Stomach (tissue), 19 donors: ENCODE measurements at places on chromosomes 1 and 21. TPM values are rescaled to one million over a fixed set of nuclear protein-coding genes. Genes with fewer than 3 reads are reported as not detected.

BCL2L15 gene
- 33.3 TPM for total RNA-seq

MAP10 gene
- 1.4 TPM for total RNA-seq

- H3K4me3 ChIP-seq = no peak overlapping the region
- peaks cover 17% of the 10 kb centered on the region for H3K36me3 ChIP-seq
- no peak overlapping the region for H3K27ac ChIP-seq
- DNase-seq = peak; percentile 76
These were observed 52.2 kb downstream of the SMYD2 start for GRCh38 chr1:214332946-214333798.

DNA sequence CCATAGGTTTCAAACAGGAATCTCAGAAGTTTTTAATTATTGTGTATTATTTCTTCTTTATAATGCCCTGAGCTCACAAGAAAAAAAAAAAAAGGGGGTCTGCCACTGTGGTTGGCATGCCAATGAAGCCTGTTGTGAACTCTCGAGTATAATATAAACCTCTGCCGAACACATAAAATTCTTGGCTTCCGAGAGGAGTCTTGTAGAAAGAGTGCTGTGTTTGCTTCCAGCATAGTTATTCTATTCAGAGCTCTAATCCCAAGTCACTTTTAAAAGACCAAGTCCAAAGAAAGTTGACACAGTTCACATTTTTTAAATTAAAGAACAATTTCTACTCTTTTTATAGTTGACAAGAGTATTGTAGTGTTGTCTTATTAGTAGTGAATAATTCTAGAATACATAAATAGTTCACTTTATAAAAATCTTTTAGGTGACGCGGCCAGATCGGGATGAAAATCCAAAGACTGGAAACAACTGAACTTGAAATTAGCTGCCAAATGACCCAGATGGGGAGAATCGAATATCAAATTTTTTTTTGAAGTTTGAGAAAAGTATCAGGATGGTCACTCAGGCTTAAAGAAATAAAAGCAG is 293.2 kb downstream of the DUSP10 start:
- DNase-seq = no peak
- H3K4me1 ChIP-seq = no peaks in the 10 kb centered on the region
- no peak overlapping the region for H3K4me3 ChIP-seq
- H3K27ac ChIP-seq = no peak overlapping the region

NUP210L gene
- total RNA-seq = not detected

GRCh38 chr1:4549930-4550329 is 104.5 kb upstream of the AJAP1 start:
- no peak for DNase-seq
- no peaks in the 10 kb centered on the region for H3K36me3 ChIP-seq
- no peak overlapping the region for H3K27ac ChIP-seq
- no peak overlapping the region for H3K4me3 ChIP-seq

DNA sequence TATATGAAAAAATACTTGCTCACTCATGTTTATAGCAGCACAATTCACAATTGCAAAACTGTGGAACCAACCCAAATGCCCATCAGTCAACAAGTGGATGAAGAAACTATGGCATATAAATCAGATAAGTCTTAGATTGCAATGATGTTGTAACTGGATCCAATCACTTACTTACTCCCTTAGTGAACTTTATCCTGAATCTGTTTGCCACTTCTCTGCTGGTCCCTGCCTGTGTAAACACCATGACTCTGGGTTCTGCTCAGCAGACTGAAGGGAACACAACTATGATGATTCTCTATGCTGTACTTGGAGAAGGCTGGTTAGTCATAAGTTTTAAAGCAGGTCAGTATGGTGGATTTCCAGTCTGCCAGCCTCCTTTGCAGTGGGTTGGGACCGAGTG is 391.2 kb downstream of the RWDD3 start:
- no peaks in the 10 kb centered on the region for H3K27me3 ChIP-seq
- H3K36me3 ChIP-seq = no peaks in the 10 kb centered on the region
- no peak overlapping the region for H3K27ac ChIP-seq
- H3K4me1 ChIP-seq = no peaks in the 10 kb centered on the region
- H3K4me3 ChIP-seq = no peak overlapping the region
- no peak for DNase-seq

S100A3 gene
- not detected for total RNA-seq

GRCh38 chr1:159961636-159962035 is 7.6 kb upstream of the SLAMF9 start:
- no peaks in the 10 kb centered on the region for H3K36me3 ChIP-seq
- no peaks in the 10 kb centered on the region for H3K27me3 ChIP-seq
- peak overlapping the region; percentile 73 for H3K27ac ChIP-seq
- peaks cover 9% of the 10 kb centered on the region for H3K4me1 ChIP-seq
- DNase-seq = no peak

DNA sequence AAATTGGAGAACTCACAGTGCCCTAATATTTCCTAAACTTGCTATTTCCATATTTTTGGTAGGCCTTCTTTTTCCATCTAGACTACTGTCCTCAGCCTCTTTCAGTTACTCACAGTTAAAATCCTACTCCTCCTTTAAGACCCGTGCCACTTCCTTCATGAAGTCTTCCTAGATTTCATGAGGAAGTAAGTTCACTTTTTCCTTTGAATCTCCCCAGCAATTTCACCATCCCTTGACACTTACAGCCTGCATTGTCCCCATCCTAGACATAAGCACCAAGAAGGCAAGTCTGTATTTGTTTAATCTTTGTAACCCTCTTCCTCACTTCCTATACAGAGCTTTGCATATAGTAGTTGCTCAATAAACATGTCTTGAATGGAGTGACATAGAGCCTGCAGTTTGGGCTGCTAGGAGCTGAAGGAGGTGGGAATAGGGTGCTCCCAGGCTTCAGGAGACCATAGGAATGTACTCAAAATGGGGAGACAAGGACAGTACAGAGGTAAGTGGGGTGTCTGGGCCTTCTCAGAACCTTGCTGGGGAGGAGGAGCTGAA is 5.3 kb upstream of the GPR61 start:
- no peak for DNase-seq
- H3K36me3 ChIP-seq = no peaks in the 10 kb centered on the region
- H3K27ac ChIP-seq = no peak overlapping the region
- no peaks in the 10 kb centered on the region for H3K4me1 ChIP-seq

DNA sequence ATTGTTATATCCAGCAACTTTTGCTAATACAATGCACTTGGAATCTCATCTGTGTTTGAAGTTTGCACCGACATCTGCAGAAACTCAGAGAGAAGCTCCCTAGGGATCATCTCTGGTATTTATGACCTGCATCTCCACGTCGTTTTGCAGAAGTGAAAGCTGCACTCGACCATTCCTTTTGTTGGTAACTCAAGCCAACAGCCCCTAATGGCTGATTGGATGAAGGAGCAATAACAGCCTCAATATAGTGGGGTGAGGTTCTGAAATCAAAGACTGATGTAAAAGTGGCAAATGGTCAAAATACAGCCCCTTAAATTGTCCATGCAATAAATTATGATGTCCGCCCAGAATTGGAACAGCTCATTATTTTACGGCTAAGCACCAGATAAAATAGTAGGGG is 344.2 kb upstream of the KAZN start:
- no peak for DNase-seq
- H3K27ac ChIP-seq = no peak overlapping the region
- no peaks in the 10 kb centered on the region for H3K36me3 ChIP-seq
- peaks cover 3% of the 10 kb centered on the region for H3K4me1 ChIP-seq
- no peak overlapping the region for H3K4me3 ChIP-seq

CFAP141 gene
- not detected for total RNA-seq

PADI4 gene
- total RNA-seq = not detected

RIPPLY3 gene
- 0.18 TPM for total RNA-seq

DNA sequence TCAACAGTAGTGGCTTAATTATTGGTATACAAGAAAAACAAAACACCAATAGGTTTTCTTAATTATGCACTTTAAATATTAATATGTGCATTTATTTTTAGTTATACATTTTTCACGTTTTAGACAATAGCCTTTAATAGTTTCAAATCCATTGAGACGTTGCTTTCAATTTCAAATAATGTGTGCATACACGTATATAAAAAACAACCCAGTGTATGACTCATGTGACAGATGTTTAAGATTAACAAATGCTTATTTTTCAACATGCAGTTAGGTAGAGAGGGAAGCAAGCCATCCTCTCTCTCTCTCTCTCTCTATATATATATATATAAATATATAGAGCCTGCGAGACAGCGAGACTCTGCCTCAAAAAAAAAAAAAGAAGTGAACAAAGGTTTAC is 24.3 kb downstream of the EYA3 start:
- no peaks in the 10 kb centered on the region for H3K27me3 ChIP-seq
- no peak overlapping the region for H3K27ac ChIP-seq
- DNase-seq = no peak
- peaks cover 31% of the 10 kb centered on the region for H3K4me1 ChIP-seq
- H3K36me3 ChIP-seq = peaks cover 10% of the 10 kb centered on the region
- H3K4me3 ChIP-seq = no peak overlapping the region

ASCL5 gene
- not detected for total RNA-seq

BPNT1 gene
- 7.0 TPM for total RNA-seq

GRCh38 chr1:61160526-61160925 is 78.2 kb downstream of the NFIA start:
- no peaks in the 10 kb centered on the region for H3K36me3 ChIP-seq
- H3K27ac ChIP-seq = no peak overlapping the region
- H3K4me3 ChIP-seq = no peak overlapping the region
- peaks cover 63% of the 10 kb centered on the region for H3K4me1 ChIP-seq
- DNase-seq = no peak

DNA sequence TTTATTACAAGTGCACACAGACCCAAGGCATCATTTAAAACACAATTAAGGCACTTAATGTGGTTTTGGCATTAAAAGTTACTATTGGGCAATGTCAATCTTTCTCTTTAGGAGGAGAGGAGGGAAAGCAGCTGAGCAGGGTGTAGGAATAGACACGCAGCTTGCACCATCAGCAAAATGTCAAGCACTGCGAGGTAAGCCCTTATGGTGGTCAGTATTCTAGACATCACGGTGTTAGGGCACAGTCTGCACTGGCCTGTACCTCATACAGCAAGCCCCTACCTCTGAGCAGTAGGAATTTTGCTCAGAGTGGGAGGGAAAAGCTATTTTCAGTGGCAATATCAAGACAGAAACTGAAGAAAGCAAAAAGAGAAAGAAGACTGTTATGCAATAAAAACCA is 62.0 kb upstream of the ESRRG start:
- no peaks in the 10 kb centered on the region for H3K36me3 ChIP-seq
- no peaks in the 10 kb centered on the region for H3K4me1 ChIP-seq
- DNase-seq = no peak
- no peak overlapping the region for H3K27ac ChIP-seq

PCSK9 gene
- total RNA-seq = 26.1 TPM

NBPF3 gene
- 15.2 TPM for total RNA-seq

CELA2A gene
- not detected for total RNA-seq

DNA sequence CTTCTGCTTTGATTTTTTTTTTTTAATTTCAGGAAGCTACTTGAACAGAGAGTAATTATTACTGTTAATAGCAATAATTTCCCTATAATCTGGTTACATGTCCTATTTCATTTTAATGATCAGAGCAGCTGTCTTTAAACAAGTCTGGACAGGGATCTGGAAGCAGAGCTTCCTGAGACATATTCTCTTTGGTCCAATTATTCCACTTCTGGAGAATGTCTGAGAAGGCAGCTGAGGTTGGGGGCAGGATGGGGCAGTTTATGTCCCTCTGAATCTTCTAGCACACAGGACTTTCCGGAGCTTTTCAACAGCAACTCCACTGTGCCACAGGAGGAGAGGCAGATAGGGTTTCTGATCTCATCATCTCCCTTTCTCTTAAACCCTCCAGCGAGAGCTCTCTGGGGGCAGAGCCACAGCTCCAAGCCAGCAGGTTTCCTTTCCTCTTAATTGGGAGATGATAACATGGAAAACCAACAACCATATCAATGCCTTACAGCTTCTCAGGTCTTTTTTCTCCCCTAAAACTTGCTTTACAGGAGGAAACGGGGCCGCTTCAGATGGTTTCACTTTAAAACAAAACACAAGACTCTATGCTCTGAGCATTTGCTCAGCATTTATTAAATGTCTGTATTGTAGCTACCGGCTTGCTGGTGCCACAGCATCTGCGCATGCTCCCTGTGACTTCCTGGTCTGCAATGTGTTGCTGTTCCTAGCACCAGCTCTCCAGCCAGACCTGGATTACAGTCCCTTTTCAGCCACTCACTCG is 425.7 kb upstream of the USP24 start:
- no peaks in the 10 kb centered on the region for H3K36me3 ChIP-seq
- H3K4me1 ChIP-seq = no peaks in the 10 kb centered on the region
- H3K27ac ChIP-seq = no peak overlapping the region
- H3K27me3 ChIP-seq = no peaks in the 10 kb centered on the region

DNA sequence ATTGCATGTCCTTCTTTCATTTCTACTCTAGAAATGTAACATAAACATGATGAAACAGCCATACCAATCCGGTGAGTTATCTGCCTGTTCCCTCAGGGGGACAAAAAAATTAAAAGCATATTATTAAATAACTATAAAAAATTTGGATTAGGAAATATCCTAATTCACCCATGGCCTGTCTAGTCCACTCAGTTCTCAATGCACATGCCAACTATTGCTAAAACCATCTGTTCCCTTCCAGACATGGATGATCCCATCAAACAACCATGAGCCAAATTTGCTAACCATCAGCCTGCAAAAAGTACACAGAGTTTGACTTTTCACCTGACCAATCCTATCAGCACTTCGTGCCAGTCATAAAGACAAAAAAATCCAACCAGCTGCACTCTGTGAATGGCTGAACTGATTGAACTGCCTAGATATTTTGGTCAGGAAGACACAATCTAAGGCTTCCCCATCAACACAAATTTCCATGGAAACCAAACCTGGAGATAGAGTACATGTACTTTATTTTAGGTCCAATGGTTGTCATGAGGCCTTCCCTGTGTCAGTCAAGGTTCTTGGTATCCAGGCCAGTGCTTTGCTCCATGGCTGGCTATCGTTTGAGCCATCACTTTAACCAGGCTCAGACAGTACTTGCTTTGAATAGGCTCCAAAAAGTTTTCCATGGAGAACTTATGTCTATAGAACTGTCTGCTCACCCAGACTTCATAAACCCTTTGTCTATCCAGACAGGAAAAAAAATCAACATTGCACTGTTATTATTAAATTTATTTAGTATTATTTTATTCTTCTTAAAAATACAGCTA is 570.8 kb downstream of the LTN1 start:
- H3K36me3 ChIP-seq = no peaks in the 10 kb centered on the region
- H3K4me1 ChIP-seq = no peaks in the 10 kb centered on the region
- no peak overlapping the region for H3K4me3 ChIP-seq
- no peak for DNase-seq
- no peak overlapping the region for H3K27ac ChIP-seq

RASSF5 gene
- 7.0 TPM for total RNA-seq

- peaks cover 26% of the 10 kb centered on the region for H3K4me1 ChIP-seq
- H3K27ac ChIP-seq = peak overlapping the region; percentile 68
- no peaks in the 10 kb centered on the region for H3K27me3 ChIP-seq
- no peak for DNase-seq
These were observed 17.0 kb downstream of the TTC39A start for GRCh38 chr1:51313268-51313852.

DNA sequence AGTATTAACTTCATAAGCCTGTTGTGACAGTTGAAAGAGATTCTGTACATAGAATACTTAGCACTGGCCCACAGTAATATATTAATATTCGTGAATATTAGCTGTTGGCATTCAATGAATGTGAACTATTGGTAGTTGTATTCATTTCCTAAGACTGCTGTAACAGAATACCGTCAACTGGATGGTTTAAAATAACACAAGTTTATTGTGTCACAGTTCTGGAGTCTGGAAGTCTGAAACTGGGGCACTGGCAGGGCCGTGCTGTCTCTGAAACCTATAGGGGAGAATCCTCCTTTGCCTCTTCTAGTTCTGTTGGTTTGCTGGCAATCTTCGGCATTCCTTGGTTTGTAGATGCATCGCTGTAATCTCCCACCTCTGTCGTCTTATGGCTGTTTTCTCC is 47.5 kb downstream of the OLFML3 start:
- no peaks in the 10 kb centered on the region for H3K36me3 ChIP-seq
- no peaks in the 10 kb centered on the region for H3K4me1 ChIP-seq
- H3K27me3 ChIP-seq = no peaks in the 10 kb centered on the region
- DNase-seq = no peak
- no peak overlapping the region for H3K4me3 ChIP-seq
- no peak overlapping the region for H3K27ac ChIP-seq
